ENCODE measurements at places on chromosomes 1 and 21.

GRCh38 chr1:22639286-22639685 lies 2.9 kb downstream of the C1QA start:
- no peak for DNase-seq

- no peak for DNase-seq
These were observed 3.3 kb downstream of the PAFAH2 start for GRCh38 chr1:25994402-25995150.

DNA sequence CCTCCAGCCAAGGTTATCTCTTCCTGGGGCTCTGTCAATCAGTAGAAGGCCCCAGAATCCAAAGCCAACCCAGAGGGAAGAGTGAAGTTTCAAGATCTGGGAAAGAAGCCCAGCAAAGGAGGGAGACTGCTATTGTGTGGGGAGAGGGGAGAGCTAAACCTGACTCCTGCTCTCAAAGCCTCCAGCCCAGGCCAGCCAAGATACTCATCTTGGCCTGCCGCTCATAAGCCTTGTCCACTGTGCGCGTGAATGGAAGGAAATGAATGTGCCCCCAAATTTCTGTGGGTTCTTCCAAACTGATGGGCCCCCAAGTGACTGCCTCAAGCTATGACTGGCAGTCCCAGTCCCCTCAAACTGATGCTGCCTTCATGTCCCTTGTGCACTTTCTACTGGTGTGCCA lies 2.0 kb downstream of the PLXNA2 start:
- no peak for DNase-seq

- no peak for DNase-seq
These were observed 269.4 kb downstream of the HLX start for GRCh38 chr1:221148660-221149059.

DNA sequence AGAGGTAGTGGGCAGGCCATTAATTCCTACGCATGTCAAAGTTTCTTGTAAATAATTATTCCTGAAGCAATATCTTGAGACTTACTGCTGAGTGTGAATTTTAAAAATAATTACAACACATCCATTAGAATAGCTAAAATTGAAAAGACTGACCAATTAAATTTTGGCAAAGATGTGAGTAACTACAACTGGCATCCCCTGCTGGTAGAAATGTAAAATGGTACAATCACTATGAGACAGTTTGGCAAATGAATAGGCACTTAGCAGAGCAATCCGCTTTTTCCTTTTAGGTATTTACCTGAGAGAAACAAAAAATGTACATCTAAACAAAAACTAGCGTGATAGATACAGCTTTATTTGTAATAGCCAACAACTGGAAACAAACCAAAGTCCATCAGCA lies 798.9 kb downstream of the BRINP3 start:
- DNase-seq = no peak

Data from CD4-positive, alpha-beta T cell treated with Interleukin-10 for 1 hour (primary cell).